ENCODE measurements at places on chromosomes 16 and 17.
A peak's percentile ranks its signal among the peaks of the same experiment; 100 is the strongest.

DNA sequence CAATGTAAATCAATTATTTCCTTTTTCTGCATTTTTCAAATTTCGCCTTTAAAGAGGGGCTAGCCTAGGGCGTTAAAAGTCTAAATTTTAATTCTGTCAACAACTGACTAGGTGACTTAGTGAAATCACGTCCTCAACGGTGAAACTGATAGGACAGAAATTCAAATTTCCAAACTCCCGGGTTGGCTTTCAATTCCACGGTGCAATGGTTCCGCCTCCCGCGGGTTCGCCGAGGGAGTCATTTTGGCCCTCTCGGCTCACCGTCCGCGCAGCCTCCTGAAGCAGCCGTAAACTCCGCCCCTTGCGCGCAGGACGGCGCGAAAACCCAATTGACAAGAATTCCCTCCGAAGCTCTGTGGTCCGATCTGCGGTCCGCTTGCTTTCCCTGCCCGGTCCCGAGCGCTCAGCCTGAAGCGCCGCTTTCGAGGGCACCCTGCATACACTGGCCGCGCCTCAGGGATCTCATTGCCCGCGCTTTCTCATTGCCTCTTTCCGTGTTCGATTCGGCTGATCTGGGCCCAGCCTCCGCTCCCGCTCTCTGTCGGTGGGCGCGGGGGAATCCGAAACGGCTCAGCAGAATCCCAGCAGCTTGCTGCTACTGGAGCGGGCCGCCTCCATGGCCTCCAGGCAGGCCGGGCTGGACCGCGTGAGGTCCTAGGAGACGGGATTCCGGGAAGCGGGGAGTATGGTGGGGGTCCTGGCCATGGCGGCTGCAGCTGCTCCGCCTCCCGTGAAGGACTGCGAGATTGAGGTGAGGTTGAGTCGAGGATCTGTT is at the start of gene ATAD5:
Gene ATAD5 (plus strand): TSS at position 304 of the 775 bp plus-strand sequence. CDS start 382 bp downstream, at position 686.
- DNase-seq, result peak; percentile 96

DNA sequence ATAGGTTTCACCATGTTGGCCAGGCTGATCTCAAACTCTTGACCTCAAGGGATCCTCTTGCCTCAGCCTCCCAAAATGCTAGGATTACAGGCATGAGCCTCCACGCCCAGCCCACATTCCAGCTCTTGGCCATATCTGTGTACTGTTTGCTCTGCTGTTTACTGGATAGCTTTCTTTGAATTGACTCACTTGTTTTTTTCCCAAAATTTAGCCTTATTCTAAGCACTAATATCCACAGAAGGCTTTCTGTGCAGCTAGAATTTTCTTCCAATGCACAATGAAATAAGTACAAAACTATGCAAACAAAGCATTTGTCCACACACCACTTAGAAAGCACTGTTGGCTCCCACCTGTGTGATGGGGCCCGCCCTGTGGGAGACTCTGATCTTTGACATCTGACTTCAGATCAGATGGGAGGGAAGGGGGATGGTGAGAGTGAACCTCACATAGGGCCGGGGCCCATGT is 72.2 kb downstream of the CLEC16A start:
- no peak for DNase-seq

DNA sequence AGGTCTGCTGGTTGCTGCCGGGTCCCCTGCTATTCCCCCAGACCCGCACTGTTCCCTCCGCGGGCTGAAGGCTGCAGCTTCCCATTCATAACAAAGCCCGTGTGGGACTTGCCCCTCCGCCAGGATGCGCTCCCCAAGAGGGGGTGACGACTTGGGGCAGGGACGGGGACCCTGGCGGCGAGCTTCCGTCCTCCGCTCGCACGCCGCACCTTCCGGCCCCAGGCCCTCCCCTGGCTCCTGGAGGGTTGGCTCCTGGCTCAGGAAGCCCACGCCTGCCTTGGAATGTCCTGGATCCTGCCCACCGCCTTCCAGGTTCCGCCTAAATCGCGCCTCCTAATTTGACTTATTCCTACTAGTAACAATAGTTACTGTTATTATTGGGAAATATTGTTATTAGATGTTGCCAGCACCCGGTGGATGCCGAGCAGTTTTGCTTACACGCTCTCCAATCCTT is 1.1 kb upstream of the TFAP4 start:
- peak; percentile 38 for DNase-seq

- no peak for DNase-seq
These were observed 70.0 kb upstream of the HS3ST3A1 start for GRCh38 chr17:13671771-13672170.

DNA sequence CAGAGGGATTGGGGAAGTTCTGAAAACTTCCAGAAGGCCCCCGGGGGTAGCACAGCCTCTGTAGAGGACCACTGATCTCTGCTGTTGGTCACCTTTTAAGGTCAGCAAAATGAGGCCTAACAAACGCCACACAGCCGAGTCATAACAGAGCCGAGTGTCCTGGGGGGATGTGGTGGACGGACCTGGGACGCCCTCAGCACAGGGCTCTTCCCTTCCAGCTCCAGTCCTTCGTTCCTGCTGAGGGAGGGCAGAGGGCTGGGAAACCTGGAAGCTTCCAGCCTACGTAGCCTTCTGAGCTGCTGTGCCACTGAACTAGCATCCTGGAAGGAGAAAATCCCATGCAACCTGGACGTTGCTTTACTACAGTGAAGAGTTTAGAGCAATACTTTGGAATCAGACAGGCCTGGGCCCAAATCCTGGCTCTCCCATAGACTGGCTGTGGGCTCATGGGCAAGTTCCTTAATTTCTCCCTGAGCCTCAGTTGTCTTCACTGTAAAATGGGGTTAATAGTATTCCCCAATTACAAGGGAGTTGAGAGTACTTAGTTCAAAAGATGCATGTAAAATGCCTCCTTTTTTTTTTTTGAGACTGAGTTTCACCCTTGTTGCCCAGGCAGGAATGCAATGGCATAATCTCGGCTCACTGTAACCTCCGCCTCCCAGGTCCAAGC is 34.4 kb upstream of the ZCCHC14 start:
- no peak for DNase-seq

DNA sequence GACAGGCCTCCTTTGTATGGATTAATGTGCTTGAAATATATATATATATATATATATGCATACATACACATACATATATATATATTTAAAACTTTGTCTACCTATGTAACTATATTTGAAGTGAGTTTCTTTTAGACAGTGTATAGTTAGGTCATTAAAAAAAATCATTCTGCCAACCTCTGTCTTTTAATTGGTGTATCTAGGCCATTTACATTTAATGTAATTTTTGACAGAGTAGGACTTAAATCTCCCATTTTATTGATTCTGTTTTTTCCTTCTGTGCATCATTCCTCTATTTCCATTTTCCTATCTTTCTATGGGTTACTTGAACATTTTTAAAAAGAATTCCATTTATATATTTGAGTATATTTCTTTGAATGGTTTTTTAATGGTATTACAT is 125.2 kb downstream of the IRF8 start:
- DNase-seq, result no peak

DNA sequence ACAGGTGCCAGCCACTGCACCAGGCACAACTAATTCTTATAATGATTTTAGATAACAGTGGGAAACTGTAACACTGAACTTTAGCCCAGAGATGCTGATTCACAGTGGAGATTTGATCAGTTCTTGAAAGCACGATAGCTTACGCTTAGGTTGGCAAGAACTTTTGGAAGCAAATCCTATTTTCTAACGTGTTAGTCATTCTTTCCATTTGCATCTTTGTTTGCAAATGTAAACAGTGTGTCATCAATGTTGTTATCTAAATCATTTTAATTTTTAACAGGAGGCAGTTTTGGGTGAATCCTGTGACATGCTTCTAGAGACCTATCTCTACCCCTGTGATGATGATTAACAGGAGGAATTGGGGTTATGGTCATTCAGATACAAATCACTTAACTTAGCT is 35.7 kb upstream of the GNA13 start:
- no peak for DNase-seq

- DNase-seq, result no peak
These were observed 27.5 kb downstream of the OMG start for GRCh38 chr17:31269578-31269983.

- no peak for DNase-seq
These were observed 481.4 kb downstream of the XYLT1 start for GRCh38 chr16:16989368-16989767.

- DNase-seq, result peak; percentile 44
These were observed 333 bp upstream of the NOG start for GRCh38 chr17:56593086-56593645.
